Heart right ventricle (tissue), 16 donors: ENCODE measurements at places on chromosomes 2 and 18. TPM values are rescaled to one million over a fixed set of nuclear protein-coding genes. Genes with fewer than 3 reads are reported as not detected.
A peak's percentile ranks its signal among the peaks of the same experiment; 100 is the strongest.

Gene HOXD8
- total RNA-seq, result 1.5 TPM

Gene CABYR
- 0.45 TPM for total RNA-seq

Gene AOX1
- total RNA-seq, result 2.4 TPM

Gene TMEM178A
- total RNA-seq, result 2.1 TPM

DNA sequence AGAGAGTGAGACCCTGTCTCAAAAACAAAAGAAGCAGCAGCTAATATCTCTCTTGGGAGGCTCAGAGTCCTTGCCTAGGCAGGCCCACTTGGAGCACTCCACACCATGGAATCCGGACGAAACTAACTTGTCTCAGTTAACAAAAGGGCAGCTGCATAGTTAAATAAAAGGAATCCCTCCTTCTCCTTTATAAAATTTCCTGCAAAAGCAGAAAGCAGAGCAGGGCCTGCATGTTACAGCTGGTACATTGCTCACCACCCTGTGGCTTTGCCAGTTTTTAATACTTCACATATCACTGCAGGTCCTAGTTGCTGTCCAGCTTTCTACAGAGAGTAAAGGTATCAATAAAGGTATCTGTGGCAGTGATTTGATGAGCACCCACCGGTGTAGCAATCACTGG, 93.6 kb downstream of the ASAP2 start:
- no peak for DNase-seq

- no peak for DNase-seq
These were observed 2.6 kb upstream of the PTPN2 start for GRCh38 chr18:12886498-12887126.

GRCh38 chr2:226652369-226652768, 147.3 kb downstream of the IRS1 start:
- DNase-seq, result no peak

- no peak for DNase-seq
These were observed 1466.3 kb downstream of the DPP10 start for GRCh38 chr2:115908731-115909130.

- DNase-seq, result no peak
These were observed 48.7 kb upstream of the NBEAL1 start for GRCh38 chr2:202965810-202966460.

DNA sequence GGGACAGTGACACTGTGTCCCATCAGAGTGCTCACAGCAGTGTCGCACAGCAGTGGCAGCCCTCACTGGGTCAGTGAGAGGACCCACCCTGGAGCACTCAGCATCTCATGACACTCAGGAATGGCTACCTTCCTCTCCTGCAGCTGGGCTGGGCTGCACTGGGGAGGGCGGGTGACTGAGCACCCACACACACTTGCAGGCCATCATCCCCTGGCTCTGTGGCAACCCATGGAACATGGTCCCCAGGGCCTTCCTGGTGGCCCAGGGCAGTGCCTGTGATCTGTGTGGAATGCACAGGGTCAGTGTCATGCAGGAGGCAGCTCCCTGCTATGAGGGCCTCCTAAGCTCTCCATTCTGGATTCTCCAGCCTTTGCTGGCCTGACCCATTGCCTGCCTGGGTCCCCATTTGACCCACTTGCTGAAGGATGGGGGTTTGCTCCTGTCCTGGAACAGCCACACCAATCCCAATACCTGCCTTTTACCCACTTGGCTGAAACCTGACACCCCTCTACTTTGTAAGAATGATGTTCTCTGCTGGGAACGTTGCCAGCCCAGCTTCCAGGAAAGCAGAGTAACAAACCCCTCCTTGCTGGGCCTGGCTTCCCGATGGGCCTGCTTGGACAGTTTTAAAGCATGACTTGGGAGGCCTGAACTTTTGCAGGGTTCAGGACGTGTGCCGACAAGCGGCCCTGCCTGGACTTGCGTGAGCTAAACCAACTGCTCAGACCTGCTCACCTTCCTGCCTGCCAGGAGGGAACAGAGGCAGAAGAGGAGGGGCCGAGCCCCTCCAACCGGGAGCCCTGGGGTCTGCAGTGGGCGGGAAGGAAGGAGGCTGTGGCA, 13.7 kb downstream of the HS6ST1 start:
- DNase-seq, result peak; percentile 87

DNA sequence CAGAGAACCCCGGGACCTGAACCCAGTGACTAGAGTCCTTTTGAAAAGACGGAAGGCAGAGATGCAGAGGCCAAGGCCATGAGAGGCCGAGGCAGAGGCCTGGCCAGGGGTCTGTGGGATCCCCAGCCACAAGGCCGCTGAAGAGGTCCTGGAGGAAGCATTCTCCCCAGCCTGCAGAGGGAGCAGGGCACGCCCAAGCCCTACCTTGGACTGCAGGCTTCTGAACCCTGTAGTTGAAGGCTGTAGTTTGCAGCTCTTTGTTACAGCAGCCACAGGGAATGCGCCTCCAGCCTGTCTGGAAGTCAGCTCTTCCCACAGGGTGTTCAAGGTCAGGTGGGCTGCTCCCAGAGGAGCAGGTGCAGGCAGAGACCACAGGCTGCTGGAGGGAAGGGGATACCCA, 22.1 kb upstream of the PXDN start:
- no peak for DNase-seq
